ENCODE measurements at places on chromosomes 16 and 17.
A peak's percentile ranks its signal among the peaks of the same experiment; 100 is the strongest.

GRCh38 chr17:42167807-42168206 is 13.0 kb upstream of the RAB5C start:
- no peak for DNase-seq

GRCh38 chr16:66182592-66182991 is 183.9 kb upstream of the CDH5 start:
- DNase-seq, result no peak

GRCh38 chr16:1053121-1053521 is 19.4 kb upstream of the SSTR5 start:
- DNase-seq, result no peak

DNA sequence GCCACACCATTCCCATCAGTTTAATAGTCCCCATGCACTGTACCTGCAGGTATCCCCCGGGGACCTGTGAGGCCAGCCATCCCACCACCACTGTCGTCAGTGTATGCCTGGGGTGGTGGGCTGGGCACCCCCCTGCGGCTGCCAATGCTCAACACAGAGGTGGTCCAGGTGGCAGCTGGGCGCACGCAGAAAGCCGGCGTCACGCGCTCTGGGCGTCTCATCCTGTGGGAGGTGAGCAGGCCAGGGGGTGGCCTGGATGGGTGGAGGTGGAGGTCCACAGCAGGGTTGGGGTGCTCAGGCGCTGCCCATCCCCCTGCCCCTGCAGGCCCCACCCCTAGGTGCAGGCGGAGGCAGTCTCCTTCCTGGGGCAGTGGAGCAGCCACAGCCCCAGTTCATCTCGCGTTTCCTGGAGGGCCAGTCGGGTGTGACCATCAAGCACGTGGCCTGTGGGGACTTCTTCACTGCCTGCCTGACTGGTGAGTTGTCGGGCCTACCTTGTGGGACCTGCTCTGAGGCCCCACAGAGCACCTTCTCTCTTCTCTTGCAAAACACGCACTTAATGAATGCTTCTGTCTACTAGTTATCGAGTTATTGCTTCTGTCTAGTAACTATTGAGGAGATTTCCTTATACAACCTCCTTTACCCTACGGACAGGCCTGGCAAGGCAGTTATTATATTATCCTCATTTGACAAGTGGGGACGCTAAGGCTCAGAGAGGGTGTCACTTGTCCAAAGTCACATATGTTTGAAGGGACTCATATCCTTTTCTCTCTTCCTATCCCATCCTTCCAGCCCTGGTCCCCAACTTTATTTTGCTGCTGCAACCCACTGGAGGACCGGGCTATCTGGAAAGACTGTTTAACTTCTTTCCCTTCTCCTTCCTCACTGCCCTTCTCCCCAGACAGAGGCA is 5.8 kb upstream of the TRAF4 start:
- DNase-seq, result no peak

DNA sequence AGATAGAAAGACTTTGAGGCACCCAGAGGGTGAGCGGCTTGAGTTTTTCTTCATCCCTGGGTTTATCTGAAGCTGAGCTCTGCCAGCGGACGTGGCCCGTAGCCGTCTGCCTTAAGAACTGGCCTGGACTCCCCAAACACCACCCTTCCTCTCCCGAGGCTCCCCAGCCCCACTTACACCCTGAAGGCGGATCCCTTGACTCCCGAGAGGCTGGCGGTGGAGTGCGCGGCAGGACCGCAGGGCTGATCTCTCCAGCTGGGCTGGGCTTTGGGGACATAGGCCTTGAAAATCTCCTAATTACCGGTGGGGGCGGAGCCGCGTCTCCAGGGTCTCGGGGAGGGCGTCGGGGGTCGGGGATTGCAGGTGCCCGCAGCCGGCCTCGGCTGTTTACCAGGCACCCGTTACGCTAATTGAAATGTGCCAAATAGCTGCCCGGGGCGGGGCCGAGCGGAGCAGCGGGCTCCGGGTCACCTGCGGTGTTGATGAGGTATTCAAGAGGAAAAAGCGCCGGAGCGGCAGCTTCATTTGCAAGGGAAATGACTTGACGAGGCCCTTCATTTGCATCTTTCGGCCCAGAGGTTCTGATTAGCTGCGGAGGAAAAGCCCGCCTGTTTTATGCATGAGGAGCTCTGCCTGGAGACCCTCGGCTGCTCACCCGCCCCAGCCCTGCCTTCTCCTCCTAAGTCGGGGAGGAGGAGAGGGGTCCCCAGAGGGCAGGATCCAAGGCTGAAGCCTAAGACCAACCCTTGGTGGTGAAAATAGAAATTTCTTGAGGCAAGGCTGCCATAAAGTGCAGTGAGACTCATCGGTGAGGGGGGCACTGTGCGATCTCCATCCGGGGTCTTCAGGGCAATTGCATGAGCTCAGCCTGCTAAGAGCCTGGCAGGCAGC is 100.7 kb downstream of the MGAT5B start:
- peak; percentile 22 for DNase-seq

DNA sequence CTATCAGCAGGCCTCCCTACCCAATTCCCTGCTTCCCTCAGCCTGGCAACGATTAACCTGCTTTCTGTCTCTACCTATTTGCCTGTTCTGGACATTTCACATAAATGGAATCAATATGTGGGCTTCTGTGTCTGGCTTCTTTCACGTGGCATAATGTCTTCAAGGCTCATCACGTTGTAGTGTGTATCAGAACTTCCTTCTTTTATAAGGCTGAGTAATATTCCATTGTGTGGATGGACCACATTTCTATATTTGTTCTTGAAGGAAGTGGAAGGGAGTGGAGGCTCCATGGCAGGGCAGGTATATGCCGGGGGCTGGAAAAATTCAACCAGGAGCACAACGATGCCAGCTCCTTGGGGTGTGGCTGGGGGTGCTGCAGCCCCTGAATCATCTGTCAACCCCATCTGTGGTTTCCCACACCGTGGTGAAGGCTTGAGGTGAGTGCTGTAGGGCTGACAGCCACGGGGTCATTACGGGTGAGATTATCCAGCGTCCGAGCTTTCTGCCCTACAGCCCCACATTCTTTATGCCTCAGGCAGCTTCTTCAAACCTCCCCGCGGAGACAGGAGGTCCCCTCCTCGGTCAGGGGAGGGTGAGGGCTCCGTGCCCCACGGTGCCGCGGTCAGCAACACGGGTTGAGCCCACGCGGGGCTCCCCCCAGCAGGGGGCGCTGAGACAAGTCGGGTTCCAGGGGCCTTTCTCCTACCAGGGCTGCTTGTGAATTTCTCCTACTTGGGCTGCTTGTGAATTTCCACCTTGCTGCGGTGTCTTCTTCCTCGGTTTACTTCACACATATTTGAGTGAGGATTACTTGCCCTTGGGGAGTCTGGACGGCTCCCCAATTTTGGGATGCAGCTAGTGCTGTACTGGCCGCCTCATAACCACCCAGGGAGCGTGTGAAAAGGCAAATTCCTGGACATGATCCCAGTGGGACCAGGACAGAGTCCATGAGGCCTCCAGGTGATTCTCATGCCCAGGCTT is 18.3 kb upstream of the WFIKKN2 start:
- no peak for DNase-seq

- no peak for DNase-seq
These were observed 13.1 kb upstream of the RBFOX1 start for GRCh38 chr16:7319514-7319913.

GRCh38 chr16:75854152-75854551 is 127.9 kb upstream of the CPHXL start:
- DNase-seq, result no peak

- DNase-seq, result no peak
These were observed 63.8 kb downstream of the SMPD3 start for GRCh38 chr16:68384288-68385161.

DNA sequence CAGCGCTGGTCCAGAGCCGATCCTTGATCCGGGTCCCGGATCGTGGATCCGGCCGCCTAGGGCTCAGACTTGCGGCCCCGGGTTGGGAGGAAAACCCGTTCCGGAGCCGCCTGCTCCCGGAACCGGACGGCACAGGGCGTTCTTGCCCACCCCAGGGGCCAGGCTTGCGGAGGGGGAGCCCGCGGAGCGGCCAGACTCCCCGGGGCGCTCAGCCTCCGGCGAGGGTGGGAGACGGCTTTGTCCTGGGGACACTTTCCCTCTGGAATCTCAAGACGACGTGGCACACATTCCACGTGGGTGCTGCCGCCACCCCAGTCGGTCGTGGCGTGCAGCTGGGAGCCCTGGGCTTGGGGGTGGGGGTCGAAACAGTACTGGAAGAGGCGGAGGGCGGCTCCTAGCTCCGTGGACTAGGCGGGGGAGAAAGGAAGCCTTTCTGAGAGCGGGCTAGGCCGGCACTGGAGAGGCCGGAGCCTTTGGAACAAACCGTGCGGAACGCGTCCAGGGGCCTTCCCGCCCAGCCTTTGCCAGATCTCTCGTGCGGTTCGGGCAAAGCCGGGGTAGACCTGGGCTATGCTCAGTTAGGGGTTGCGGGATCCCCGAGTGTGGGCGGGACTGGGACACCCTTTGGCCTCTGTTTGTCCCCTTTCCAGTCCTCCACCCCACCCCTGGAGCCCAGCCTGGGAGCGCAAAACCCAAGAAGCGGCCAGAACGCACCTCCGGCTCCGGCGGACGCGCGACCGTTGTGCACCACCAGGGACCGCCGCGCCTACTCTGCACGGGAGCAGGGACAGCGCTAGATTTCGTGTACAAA is 26.5 kb downstream of the SREBF1 start:
- peak; percentile 71 for DNase-seq

- peak; percentile 72 for DNase-seq
These were observed 28.2 kb downstream of the ACTG1 start for GRCh38 chr17:81484195-81484979.

- DNase-seq, result no peak
These were observed 191.7 kb downstream of the C16orf95 start for GRCh38 chr16:87125206-87126155.
